ENCODE measurements at places on chromosomes 12 and 14.
A peak's percentile ranks its signal among the peaks of the same experiment; 100 is the strongest.

DNA sequence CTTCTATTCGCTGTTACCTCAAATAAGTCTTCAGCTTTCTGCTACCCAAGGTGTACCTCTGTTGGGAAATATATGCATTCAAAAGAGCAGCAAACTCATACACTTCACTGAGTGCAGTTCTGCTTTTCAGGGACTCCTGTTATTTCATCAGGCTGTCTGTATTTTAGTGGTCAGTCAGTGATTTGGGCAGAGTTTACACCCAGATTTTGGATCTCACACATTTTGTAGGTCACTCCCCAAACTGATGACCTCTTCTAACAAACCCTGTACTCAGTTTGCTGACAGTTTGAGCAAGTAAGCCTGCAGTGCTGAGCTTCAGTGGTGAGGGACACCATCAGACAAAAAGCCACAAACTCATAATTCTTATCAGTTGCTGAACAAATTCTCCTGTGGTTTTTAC is 8.2 kb upstream of the WASHC4 start:
- no peak for DNase-seq

GRCh38 chr12:100234591-100235304 is 32.1 kb downstream of the DEPDC4 start:
- DNase-seq = peak; percentile 25

GRCh38 chr12:9992296-9992695 is 6.6 kb downstream of the CLEC1B start:
- no peak for DNase-seq

DNA sequence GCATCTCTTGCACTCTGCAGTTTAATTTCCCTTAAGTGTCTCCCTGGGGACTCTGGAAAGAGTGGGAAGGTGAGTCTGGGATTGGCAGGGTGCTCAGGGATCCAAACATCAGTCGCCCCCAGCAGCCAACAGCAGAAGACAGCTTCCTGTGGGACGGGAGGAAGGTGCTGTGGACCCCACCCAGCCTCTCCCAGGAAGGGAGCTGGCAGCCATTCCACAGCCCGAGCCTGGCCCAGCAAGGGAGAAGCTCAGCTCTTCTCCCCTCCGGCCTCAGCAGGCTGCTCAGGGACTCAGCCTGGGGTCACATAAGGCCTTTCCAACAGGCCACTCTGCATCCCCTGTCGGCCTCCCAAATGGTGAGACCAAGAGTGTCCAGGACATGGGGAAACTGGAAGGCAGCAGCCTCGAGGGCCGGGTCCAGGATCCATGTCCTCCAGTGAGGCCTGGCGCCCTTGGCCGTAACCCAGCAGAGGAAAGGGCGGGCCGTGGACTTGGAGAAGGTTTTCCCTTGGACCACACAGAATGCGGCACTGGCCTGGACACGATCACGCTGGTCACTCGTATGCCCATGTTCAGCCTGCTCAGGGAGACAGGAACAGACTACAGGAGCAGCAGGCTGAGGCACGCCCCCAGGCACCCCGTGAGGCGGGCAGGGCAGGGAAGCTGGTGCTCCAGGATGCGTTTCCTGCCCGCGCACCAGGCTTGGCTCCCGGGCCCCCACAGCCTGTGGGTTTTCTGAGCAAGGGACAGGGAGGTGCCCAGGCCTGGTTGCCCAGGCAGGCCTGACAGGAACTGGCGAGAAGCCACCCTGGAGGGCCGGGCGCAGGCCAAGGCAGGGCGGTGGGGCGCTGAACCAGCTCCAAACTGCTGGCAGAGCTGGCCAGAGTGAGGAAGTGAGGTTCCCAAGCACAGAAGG is 3.5 kb downstream of the XRCC3 start:
- DNase-seq = no peak

DNA sequence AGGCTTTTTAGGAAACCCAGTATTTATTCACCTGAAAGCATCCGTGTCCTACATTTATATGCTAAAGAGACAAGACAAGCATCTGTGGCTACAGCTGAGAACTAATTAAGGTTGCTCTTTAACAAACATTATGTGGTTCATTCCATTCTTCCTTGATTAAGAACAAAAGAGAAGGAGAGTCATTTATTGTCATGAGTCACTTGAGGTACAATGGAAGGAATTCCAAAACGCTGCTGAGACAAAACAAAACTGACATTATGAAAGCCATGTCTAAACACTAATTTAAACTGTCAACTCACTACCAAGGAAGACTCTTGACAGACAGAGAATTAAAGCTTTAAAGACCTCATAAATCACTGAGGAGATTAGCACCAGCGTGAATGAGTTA is 214.4 kb downstream of the BMP4 start:
- no peak for DNase-seq

DNA sequence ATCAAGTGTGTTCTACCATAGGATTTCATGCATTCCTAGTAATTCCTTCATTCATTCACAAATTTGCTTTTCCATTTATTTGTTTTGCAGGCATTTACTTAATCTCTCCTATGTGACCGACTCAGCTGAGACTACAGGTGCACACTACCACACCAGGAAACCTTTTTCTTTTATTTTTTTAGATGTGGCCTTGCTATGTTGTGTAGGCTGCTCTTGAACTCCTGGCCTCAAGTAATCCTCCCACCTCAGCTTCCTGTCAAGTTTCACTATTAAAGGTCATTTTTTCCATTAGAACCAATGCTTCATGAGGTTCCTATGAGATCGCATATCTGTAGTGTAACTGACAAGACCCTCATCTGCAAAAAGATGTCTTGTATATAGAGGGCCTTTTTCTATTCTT is 1218.7 kb downstream of the VRK1 start:
- no peak for DNase-seq

- no peak for DNase-seq
Measured at GRCh38 chr12:89950421-89950820, 241.8 kb upstream of the ATP2B1 start.

- DNase-seq = no peak
Measured at GRCh38 chr12:50081096-50081808, 3.9 kb upstream of the SMARCD1 start.

DNA sequence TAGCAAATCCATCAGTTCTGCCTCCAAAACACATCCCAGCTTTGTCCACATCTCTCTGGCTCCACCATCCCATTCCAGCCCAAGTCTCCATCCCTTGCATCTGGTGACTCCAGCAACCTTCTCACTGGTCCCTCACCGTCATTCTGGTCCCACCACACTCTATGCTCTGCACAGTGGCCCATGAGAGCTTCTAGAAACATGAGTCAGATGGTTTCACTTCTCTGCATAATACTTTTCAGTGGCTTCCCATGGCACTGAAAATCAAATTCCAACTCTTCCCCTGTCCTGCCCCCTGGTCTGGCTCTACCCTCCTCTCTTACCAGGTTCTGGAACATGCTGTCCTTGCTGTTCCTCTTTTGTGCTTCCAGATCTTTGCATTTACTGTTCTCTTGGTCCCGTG is 17.2 kb upstream of the C12orf76 start:
- no peak for DNase-seq

- DNase-seq = peak; percentile 99
Measured at GRCh38 chr12:95805864-95806671, 15.5 kb upstream of the NTN4 start.

GRCh38 chr12:51265024-51265423 is 5.2 kb downstream of the SMAGP start:
- no peak for DNase-seq

DNA sequence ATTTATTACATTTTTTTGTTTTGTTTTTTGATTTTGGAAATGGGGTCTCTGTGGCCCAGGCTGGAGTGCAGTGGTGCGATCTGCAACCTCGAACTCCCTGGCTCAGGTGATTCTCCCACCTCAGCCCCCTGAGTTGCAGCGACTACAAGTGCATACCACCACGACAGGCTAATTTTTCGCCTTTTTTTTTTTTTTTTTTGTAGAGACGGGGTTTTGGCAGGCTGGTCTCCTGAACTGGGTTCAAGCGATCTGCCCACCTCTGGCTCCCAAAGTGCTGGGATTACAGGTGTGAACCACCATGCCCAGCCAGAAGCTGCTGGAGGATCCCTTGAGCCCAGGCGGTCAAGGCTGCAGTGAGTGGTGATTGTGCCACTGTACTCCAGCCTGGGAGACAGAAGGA is 2.3 kb downstream of the MON2 start:
- DNase-seq = no peak
